ENCODE measurements at places on chromosomes 1 and 21.

GRCh38 chr21:37372951-37373350 lies 6.4 kb downstream of the DYRK1A start:
- no peak for DNase-seq

DNA sequence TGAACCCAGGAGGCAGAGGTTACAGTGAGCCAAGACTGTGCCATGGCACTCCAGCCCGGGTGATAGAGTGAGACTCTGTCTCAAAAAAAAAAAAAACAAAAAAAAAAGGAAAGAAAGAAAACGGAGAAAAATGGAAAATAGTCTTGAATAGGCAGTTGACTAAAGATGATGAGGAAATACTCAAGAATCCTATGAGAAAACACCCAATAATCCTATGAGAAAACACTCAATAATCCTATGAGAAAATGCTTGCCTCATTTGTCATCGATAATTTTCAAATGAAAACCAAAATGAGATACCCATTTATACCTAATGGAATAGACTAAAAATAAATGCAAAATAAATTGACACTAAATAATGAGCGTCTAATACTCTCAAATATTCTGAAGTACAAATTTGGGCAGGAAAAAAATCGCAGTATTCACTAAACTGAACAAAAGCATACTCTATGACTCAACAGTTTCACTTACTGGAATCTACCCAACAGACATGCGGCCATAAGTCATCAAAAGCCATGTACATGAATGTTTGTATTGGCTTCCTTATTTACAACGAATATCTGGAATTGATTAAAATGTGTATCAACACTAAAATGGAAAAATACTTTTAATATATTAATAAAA lies 733.9 kb upstream of the CHRM3 start:
- DNase-seq, result no peak

DNA sequence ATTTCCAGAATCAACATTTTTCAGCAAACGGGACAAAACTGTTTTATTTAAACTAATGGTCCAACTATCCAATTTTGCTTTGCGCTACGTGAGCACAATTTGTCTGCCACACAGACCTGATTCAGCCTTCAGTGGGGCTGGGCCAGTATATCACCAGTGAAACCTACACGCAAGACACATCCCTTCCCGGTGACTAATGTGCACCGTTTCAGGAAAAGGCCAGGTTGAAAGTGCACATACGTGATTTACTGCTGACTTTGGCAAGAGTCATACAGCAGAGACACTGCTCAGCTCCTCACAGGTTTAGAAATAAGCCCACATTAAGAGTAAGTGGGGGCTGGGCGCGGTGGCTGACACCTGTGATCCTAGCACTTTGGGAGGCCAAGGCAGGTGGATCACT lies 5.1 kb upstream of the TMEM51 start:
- DNase-seq, result no peak

GRCh38 chr1:70674941-70675685 lies 264.0 kb downstream of the CTH start:
- no peak for DNase-seq

- DNase-seq, result no peak
Observed at GRCh38 chr1:25117233-25117823, 115.0 kb downstream of the SYF2 start.

DNA sequence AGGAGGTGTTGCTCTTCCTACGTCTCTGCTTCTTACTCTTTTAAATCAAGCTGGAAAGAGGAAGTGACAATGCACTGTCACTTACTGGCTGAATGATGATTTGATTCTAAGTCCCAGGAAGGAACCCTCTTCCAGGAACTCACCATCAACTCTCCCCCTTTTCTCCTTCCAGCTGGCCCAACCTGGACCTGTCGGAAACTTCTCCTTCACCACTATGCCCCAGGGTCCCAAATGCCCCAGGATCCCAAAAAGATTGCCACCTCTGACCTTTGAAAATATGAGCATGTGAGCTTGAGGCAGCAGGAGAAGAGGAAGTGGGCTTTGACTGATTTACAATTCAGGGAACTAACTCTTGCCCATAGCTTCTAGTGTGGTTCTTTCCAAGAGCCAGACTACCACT lies 5.3 kb upstream of the ADAMTS5 start:
- no peak for DNase-seq

GRCh38 chr1:36448530-36449056 lies 1.7 kb downstream of the OSCP1 start:
- DNase-seq, result no peak

DNA sequence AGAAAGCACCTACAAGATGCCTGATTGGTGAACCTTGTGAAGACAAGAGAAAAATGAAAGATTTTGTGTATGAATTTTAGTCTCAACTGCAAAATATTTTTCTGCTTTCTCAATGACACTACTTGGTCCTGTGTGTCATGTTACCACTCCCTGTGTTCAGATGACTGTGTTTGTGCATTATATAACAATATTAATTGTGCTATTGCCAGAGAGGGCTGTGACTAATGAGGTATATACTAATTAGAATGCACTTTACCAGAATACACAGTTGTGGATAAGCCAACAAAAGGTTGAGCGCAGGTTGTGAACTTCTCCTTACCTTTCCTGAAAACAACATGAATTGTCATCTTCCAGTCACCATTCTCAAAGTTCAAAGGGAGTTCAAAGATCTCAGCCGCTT lies 17.3 kb upstream of the FMO2 start:
- DNase-seq, result no peak

- DNase-seq, result no peak
Observed at GRCh38 chr1:60866917-60867531, 215.3 kb upstream of the NFIA start.

DNA sequence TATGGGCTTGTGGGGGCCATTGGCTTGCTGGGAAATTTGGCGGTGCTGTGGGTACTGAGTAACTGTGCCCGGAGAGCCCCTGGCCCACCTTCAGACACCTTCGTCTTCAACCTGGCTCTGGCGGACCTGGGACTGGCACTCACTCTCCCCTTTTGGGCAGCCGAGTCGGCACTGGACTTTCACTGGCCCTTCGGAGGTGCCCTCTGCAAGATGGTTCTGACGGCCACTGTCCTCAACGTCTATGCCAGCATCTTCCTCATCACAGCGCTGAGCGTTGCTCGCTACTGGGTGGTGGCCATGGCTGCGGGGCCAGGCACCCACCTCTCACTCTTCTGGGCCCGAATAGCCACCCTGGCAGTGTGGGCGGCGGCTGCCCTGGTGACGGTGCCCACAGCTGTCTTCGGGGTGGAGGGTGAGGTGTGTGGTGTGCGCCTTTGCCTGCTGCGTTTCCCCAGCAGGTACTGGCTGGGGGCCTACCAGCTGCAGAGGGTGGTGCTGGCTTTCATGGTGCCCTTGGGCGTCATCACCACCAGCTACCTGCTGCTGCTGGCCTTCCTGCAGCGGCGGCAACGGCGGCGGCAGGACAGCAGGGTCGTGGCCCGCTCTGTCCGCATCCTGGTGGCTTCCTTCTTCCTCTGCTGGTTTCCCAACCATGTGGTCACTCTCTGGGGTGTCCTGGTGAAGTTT lies 550 bp downstream of the RXFP4 start:
- no peak for DNase-seq

- no peak for DNase-seq
Observed at GRCh38 chr1:233406994-233407631, 79.6 kb downstream of the MAP3K21 start.

GRCh38 chr21:15209224-15209623 lies 144.4 kb upstream of the NRIP1 start:
- no peak for DNase-seq

All from NCI-H2107 (cell line).